ENCODE measurements at places on chromosomes 3 and 15.

DNA sequence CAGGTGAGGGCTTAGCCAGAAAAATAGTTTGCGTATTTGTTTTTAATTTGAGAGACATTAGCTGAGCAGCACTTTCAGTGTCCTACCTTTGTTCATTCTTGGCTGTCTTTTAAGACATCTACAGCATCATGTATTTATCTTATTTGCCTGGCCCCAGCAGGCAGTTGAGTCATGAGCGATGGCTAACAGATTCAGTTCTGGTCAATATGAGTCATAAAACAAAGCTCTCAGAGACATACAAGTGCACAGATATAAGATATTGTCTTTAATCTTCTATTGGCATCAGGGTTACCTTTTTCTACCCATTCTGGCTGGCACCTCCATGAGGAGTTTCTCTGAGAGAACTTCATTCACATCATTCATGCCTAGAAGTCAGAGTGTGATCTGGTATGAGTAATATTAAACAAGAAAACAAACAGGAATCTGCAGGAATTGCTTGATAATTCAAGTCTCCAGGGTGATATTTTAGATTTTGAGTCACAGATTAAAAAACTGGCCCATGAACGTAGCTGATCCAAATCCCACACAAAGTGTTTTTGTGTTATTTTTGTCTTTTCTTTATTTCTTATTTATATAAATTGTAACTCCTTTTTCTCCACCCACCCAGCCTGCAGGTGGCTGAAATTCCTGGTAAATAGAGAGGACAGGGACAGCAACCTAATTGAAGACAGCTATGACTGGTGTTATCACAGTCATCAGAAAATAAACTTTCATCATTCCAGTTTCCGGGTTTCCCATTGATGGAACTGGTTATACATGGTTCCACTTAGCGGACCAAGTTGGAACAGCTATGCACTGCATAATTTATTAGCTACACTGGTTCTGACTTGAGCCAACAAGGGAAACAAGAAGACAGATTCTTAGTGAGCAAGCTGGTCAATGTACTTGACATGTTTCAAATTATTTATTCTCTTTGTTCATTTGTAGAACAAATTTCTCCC is 47.3 kb downstream of the PLSCR2 start:
- DNase-seq = peak; percentile 23

DNA sequence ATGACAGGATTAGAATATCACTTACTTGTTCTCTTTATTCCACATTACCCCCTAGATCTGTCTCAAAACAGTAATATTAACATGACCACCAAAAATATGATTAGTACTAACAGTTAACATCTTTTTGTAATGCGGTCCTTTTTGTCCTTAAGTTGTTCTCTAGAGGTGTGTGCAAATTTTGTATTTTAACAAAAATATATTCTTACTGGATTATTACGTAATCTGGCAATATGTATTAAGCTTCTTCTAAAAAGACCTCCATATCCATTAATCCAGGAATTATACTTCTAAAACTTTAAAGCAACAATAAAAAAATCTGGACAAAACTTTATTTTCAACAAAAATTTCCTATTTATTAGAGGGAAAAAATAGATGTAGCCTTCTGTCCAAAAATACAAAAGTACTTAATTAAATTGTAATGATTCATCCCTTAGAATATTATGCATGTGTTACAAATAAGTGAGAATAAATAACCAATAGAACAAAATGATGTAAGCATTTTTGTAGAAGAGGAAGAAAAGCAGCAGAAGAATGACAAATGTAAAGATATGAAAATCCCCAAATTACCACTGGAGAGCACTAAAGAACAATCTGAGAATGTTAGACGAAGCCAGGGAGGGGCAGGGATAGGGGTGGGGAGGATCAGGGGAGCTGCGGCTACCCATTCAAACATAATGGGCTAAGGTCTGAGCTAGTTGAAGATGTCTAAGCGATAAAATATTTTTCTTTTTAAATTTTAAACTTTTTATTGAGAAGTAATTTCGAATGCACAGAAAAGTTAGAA is 945.6 kb downstream of the MCTP2 start:
- no peak for DNase-seq

DNA sequence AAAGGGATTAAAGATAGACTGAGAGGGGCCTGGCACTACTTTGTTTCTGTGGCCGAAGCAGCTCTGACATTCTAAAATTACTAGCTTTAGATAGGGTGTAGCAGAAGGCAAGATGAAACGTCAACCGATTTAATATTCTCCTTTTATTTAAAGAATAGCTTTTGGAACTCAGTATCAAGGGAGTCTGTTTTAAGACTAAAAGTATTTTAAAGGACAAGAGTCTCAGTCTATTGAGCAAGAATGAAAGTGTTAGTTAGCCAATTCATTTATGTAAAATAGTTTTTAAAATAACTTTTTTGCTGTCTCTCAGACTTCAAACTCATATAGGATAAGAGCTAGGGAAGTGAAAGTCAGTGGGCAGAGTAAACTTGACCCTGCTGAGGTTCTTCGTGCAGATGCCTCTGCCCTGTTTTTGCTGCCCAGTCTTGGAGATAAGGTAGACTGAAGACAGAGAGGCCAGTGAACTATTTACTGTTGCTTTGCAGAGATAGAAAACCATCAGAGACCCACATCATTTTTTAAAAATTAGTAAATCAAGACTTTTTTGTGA is 1090.9 kb downstream of the ROBO2 start:
- no peak for DNase-seq

GRCh38 chr3:148070041-148070440 is 627.7 kb upstream of the AGTR1 start:
- no peak for DNase-seq

DNA sequence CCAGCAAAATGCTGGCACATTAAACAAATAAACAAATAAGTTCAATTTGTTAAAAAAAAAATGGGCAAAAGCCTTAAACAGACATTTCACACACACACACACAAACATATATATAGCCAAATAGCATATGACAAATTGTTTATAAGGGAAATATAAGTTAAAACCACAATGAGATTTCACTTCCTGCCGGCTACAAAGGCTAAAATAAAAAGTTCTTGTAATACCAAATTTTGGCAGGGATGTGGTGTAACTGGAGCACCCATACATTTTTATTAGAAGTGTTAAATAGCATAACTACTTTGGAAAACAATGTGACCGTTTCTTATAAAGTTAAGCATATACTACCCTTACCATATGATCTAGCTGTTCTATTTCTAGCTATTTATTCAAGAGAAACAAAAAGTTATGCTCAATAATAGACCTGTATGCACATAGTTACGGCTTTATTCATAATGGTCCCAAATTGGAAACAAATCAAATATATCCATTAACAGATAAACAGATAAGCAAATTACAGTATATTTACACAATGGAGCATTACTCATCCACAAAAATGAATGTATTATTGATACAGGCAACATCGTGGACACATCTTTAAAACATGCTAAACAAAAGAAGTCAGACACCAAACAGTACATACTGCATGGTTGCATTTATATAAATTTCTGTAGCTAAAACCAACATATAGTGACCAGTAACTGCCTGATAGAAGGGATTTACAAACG is 93.9 kb downstream of the EOMES start:
- no peak for DNase-seq

DNA sequence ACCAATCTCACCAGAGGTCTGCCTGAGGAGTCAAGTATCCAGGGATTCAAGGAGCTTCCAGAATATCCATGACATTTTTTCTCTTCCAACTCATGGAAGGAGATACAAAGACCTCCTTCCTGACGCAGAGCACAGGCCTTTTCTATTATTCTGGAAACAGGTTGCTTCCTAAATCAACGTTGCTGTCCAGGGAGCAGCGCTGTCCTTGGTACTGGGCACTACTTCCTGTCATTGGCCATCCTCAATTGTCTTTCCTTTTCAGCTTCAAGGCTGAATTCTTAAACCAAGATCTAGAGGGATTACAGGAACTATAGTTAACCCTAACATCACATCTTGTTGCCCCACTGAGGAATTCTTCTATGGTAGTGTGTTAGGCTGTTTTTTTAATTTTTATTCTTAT is 50.4 kb upstream of the TBC1D21 start:
- peak; percentile 43 for DNase-seq

DNA sequence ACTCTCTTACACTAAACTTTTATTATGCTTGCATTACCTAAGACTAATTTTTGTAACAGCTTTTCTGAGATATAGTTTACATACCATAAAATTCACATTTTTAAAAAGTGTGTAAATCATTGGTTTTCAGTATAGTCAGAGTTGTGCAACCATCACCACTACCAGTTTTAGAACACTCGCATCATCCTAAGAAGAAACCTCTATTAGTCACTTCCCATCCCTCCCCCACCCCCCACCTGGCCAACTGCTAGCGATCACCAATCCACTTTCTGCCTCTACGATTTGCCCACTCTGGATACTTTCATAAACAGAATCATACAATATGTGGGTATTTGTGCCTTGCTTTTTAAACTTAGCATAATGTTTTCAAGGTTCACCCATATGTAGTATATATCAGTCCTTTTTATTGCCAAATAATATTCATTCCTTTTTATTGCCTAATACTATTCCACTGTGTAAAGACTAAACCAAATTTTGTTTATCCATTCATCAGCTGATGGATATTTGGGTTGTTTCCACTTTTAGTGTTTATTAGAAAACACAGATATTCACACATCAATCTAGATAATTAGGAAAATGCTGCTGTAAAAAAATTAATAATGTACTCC is 23.0 kb downstream of the UBP1 start:
- DNase-seq = peak; percentile 41

GRCh38 chr3:150653110-150653561 is 50.0 kb downstream of the SELENOT start:
- no peak for DNase-seq

- no peak for DNase-seq
These were observed 11.7 kb downstream of the RBM5 start for GRCh38 chr3:50100386-50100785.

GRCh38 chr3:77412021-77412438 is 372.1 kb downstream of the ROBO2 start:
- no peak for DNase-seq

- no peak for DNase-seq
These were observed 10.0 kb downstream of the HMG20A start for GRCh38 chr15:77430652-77431051.

DNA sequence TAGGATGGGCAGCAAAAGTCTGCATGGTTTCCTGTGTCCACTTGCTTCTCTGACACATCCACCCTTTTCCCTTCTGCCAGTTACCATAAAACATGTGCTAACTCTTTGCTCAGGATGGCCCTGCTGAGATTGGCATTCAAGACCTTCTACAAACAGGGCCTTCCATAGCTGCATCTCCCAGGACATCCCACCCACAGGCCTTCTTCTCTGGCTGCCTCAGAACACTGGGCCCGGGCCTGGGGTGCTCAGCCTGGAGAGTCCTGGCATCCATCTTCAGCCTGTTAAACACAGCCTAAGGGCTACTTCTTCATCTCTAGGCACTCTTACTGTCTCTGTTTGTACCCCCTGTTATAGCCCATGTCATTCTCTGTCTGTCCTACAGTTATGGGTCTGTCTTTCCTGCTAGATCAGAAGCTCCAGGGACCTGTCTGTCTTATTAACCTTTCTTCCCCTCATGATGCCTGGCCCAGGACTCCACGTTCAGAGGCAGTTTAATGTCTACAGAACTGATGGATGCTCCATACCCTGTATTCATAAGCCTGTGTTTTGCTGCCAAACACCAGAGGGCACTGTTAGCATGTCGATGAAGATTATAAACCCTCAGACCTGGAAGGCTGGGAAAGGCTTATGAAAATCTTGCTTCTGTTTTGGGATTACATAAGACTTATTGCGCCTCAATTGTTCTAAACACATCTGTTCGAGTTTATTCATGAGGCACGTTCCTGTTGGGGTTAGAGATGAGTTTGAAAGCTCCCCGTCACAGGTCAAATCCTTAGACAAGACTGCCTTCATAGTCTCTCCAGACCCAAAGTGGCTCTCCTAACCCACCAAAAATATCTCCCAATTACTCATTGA is 16.5 kb downstream of the SEMA3G start:
- peak; percentile 71 for DNase-seq

DNA sequence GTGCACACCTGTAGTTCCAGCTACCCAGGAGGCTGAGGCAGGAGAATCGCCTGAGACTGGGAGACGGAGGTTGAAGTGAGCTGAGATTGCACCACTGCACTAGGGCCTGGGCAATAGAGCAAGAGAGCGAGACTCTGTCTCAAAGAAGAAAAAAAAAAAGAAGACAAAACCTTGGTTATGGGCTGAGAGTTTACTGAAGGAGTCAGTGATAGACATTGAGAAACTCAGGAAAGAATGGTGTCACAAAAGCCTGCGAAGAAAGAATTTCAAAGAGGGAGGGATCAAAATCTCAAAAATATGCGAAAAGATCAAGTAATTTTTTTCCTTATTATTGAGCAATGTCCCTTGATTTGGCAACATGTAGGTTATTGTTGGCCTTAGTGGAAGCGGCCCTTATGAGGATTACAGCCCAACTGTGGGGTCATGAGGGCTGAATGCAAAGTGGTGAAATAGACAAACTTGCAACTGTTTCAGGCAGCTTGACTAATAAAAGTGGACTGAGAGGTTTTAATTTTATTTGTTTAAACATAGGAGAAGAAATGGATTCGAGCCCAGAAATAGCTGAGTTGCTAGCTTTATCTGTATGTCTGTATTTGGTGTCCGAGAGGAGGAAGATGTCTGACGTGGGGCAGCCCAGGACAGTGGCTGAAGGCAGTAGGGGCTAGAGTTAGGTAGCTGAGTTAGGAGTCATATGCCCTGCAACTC is 18.8 kb upstream of the CELF6 start:
- no peak for DNase-seq

- no peak for DNase-seq
These were observed 15.7 kb downstream of the SUSD5 start for GRCh38 chr3:33202711-33203457.

GRCh38 chr3:183824761-183825455 is 469 bp downstream of the MAP6D1 start:
- DNase-seq = peak; percentile 22

DNA sequence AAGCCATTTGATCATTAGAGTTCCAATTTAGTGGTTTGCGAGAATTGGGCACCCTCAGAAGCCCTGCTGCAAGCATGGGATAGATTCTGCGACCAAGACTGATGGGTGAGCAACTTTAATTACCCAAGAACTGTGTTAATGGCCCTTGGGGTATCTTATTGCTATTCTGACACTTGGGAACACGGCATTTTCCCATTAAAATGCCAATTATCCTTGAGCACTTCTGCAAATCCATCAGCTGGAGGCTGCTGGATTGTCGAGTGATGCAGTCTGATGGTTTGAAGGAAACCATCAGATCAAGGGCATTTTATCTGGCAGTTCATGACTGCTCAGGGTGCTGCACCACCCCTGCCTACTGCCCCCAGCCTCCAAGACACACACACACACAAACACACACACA is 183.6 kb upstream of the PROK2 start:
- no peak for DNase-seq

- DNase-seq = no peak
These were observed 276.5 kb upstream of the KCNMB2 start for GRCh38 chr3:178259703-178260102.

DNA sequence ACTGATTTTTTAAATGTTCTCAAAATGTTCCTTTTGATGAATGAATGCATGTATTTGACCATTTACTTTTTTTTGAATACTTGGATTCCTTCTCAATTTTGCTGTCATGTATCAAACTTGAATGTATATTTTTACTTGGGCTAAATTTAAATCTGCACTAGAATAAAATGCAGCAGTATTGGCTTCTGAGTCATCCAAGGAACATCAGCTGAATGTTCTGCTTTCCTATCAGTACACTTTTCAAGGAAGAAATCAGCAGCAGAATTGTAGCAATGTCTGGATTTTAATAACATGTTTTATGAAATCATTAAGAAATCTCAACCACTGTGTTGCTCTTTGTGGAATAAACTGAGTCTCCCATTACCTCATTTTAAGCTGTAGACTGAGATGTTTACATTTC is 57.0 kb upstream of the COL6A6 start:
- no peak for DNase-seq

- DNase-seq = no peak
These were observed 58.0 kb downstream of the UMPS start for GRCh38 chr3:124788254-124788745.
